DMS 273 treated with DMSO at 0.1 percent for 48 hours (cell line): ENCODE measurements at places on chromosomes 4 and X.

- no peak for DNase-seq
These were observed 606.2 kb downstream of the KLHL13 start for GRCh38 chrX:117510453-117510852.

DNA sequence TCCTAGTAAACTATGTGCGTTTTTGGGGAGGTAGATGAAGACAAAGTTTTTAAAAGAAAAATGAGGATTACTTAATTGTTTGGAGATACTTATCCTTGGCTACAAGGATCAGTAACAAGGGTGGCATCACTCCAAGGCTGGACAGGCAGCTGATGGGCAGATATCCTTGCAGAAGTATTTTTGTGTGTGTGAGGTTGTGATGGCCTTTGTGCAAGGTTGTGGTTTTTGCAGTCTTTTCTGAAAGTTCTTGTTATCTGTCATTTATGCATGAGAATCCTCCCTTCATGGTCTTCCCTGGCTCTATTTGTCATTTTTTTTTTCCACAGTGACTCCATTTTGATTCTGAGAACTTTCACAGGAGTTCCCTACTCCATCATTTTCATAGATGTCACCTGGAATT is 96.0 kb upstream of the C1GALT1C1 start:
- DNase-seq, result no peak

GRCh38 chr4:165384186-165384585 is 5.4 kb downstream of the CPE start:
- DNase-seq, result no peak

GRCh38 chr4:19879330-19879729 is 372.4 kb upstream of the SLIT2 start:
- DNase-seq, result no peak

GRCh38 chr4:160202802-160203201 is 1099.9 kb downstream of the RAPGEF2 start:
- no peak for DNase-seq

DNA sequence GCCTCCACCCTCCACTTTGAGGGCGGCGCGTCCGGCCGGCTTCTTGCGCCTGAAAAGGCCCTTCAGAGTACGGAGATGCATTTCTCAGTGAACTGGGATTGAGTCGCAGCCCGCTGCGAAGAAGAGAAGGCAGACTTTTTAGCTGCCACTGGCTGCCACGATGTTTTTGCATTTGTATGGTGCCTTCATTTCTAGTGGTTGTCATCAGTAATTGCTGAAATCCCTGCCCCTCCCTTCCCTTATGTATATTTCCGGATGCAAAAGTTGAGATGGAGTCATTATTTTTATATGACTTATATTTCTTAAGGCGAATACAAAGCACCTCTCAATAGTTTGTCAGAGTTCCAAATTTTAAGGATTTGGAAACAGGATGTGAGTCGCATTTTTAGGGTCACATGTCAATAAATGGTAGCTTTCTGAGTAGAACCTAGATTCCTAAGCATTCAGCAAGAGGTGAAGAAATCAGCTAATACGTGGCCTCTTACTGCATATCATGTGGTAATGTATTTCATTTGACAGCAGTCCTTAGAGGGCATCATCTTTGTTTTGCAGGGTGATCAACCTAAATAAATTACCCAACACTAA is 658 bp downstream of the ATP6AP2 start:
- no peak for DNase-seq

DNA sequence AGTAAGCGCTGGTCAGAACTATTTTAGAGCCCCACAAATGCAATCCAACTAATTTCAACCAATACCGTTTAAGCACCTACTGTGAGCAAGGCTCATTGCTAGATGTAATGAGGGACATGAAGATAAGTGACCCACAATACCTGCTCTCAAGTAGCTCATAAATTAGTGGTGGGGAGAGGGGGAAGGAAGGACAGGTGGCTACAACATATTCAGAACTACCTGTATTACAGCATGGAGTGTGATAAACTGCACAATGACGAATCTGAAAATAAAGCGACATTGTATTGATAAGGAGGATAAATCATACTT is 311.6 kb upstream of the DIAPH2 start:
- DNase-seq, result no peak

DNA sequence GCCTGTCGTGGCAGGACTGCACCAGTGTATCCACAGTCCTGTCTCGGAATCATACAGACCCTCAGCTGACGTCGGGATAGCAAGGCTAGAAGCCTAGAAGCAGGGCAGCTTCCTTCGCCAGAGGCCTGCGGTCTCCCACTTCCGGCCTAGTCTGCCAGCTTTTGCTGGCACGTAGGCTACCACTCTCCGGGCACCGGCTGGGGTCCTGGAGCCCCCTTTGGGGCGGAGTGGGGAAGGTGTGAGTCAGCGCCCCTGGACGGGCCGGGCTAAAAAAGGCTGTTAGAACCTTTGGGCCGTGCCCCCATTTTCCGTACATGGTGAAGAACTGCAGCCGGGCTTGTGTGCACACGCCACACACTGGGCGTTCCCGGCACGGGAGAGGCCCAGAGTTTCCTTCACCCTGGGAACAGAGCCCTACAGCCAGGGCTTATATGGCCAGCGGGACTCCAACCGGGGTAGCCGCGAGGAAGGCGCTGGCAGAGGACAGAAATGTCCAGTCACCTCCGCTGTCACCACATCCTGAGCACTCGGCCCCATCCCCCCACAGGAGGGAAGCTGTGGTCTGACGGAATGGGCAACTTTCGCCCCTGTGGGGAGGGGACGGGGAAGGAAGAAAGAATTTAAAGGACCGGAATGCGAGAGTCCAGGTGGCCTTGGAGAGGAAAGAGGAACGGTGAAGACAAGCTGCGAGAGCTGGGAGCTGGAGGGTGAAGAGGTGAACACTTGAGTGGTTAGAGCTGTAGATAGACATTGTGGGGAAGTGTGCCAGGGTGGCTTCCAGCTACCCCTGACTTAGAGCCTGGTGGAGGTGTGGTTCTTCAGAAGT is 4.6 kb downstream of the MAGIX start:
- DNase-seq, result no peak

GRCh38 chrX:105328773-105329172 is 108.3 kb upstream of the TEX13A start:
- no peak for DNase-seq

DNA sequence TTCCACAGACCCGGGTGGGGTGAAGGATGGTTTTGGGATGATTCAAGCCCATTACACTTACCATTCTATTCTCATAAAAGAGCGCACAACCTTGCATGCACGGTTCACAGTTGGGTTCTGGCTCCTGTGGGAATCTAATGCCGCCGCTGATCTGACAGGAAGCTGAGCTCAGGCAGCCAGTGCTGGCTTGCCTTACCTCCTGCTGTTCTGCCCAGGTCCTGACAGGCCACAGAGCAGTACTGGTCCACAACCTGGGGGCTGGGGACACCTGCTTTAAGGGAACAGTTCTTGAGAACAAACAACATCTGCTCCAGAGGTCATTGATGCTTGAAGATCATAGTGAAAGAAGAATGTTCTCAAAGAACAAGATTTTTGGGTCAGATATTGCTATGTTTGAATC is 8.0 kb upstream of the HS3ST1 start:
- no peak for DNase-seq

- DNase-seq, result no peak
These were observed 309.2 kb upstream of the EMCN start for GRCh38 chr4:100826808-100827548.

- no peak for DNase-seq
These were observed 33.1 kb upstream of the EFNB1 start for GRCh38 chrX:68795741-68796140.

- DNase-seq, result no peak
These were observed 12.8 kb downstream of the MTM1 start for GRCh38 chrX:150581093-150581775.

GRCh38 chr4:79315891-79316290 is 10.0 kb downstream of the NAA11 start:
- peak; percentile 88 for DNase-seq

GRCh38 chr4:81965454-81965853 is 408.3 kb downstream of the HNRNPD start:
- DNase-seq, result no peak

DNA sequence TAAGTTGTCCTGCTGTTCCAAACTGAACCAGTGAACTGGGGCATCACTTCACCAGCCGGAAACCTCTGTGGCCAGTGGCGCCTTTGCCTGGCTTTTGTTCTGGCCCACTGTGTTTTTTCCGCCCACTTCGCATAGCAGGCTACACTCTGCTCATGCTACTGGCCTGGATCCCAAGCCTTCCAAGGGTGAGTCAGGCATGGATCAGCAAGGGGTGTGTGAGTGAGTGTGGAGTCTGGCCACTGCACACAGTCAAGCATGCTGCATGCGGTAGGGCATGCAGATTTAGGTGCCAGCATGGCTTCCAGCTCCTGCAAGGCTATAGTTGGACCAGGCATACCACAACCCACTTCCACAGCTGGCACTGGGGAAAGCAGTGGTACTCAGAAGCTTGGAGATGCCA is 1967.9 kb downstream of the C4orf33 start:
- no peak for DNase-seq

DNA sequence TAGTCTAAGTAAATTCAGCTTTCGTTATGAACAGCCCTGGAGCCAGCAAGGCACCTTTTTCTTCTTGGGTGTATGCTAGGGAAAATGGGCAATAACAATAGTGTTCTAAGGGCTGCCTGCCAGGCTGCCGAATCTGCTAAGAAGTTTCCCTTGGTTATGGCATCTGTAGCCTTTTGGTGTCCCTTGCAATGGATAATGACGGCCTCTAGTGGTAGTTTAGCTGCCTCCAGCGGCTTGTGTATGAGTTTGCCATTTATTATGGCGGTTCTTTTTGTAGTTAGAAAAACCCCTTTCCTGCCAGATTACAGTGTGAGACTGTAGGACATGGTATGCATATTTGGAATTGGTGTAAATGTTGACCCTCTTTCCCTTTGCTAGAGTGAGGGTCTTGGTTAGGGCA is 78.9 kb upstream of the SPIN4 start:
- no peak for DNase-seq

GRCh38 chr4:185151296-185151695 is 8.2 kb downstream of the SLC25A4 start:
- DNase-seq, result no peak

GRCh38 chrX:40150503-40150902 is 52.7 kb upstream of the BCOR start:
- DNase-seq, result no peak

- DNase-seq, result no peak
These were observed 1.8 kb upstream of the RENBP start for GRCh38 chrX:153945956-153946943.

DNA sequence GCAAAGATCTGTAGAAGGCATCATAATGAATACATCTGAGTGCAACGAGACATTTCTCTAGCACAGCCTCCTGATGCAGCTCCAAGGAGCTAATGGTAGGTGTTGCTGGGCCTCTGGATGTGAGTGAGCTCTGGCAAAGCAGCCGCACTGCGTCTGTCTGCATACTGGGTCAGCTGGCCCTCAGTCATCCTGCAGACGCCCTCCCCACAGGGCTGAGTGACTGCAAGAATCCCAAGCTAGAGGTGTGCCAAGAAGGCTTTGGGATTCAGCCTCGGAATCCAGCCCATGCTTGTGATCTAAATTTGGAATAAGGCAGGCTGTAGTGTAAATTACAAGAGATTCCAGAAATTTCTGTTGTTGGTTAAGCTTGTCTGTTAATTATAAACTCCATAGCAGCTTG is 18.5 kb downstream of the HERC3 start:
- no peak for DNase-seq

GRCh38 chrX:37912304-37912703 is 64.9 kb upstream of the DYNLT3 start:
- DNase-seq, result no peak

- no peak for DNase-seq
These were observed 1.9 kb upstream of the MAMLD1 start for GRCh38 chrX:150361070-150361776.

DNA sequence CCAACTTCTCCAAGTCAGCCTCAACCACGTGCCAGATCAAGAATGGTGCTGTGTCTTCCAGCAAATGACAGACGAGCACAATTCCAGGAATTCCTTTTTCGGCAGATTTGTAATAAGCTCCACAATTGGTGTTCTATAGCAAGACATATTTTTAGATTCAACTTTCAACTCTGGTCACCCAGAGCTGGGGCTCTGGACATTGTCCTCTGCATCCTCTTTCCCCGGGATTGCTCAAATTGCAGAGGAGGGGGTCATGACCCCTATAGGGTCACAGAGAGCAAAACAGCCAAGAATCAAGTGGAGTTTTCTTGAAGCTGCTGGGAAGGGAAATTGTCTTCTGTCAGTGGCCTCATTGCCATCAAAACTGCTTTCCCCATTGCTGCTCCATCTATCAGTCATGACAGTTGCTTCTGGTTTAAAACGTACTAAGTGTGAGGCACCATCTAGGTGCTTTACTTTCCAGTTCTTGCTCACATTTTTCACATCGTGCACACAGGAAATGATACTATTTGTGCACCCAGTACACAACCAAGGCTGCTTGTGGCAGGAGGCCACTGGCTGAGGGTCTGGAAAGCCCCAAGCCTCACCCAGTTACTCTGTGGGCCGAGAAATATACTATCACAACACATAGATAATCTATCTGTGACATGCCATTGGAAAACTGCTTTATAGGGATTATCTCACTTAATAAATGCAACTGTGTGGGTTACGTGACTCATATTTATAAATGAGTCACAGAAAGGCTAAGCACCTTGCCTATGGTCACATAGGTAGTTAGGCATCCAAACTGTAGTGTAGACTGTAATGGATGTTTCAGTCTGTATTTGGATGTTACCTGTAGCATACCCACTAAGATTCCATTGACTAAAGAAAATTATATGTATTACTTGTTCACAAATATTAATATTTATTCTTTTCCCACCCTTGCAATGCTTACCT is 91.7 kb upstream of the PHOX2B start:
- no peak for DNase-seq

- DNase-seq, result peak; percentile 90
These were observed 15.8 kb downstream of the SMPX start for GRCh38 chrX:21741869-21742701.

DNA sequence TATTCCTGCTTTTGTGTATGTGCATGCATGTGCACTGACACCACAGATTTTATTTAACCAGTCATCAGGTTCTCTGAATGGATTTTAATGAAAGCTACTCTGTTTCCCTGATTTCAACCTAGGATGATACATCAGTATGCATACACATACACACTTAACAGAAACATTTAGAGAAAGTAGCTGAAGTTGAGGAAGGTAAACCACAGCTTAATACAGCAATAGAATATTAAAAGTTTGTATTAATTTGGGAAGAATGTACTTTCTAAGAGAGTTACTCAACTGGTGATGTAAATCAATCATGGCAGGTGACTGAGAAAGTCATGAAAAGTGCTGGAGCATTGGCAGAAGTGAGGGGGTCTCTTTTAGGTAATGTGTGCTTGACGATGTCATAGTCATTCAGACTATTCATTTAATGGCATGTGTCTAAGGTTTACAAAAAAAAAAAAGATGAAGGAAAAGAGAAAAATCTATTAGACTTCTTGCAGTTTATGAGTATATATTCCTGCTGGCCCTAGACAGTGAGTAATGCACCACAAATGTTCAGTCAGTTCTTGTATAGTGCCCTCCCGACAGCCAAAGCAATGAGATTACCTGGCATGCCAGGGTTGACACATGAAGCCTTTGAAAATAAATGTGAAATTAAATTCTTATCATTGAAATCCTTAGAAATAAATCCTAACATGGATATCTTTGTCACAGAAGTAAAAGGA is 187.6 kb downstream of the RAPGEF2 start:
- DNase-seq, result no peak
